ENCODE measurements at places on chromosomes 3 and 15. TPM values are rescaled to one million over a fixed set of nuclear protein-coding genes. Genes with fewer than 3 reads are reported as not detected.

DNA sequence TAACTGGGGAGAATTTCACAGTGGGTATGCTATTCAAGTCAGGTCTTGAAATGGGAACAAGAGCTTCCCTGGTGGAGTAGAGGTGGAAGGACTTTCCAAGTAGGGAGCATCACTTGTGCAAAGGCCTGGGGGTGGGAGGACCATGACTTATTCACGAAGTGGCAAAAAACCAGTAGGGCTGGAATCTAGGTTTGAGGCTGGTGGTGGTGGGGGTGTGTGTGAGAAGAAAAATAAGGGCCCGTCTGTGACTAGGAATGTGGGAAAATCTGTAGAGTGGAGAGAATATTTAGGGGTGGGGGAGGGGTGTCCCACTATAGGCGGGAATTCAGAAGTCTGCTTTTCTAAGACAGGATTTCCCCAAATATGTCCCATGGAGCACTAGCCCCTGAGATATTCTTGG is 271.9 kb upstream of the TBL1XR1 start:
- H3K4me3 ChIP-seq: no peak overlapping the region
- no peak overlapping the region for H3K27ac ChIP-seq
- H3K4me1 ChIP-seq: 0 out of 2 replicates have a peak, but pooled peaks cover 5% of the 10 kb centered on the region
- no peak for DNase-seq
- no peaks in the 10 kb centered on the region for H3K36me3 ChIP-seq

DNA sequence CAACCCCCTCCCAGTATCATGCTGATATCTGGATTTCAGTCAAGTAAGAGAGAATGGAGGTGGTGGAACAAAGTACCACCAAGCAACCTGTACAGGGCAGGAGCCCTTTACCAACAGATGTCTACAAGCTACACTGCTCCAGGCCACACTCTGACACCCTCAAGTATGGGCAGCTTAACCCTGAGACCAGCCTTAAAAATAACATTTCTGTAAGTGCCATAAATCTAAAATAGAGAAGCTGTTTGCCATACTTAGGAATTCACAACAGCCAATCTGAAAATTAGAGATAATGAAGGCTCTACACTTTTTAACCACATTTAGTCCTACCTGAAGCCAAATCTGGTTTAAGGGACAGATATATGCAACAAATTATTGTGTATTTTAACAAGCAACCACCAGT is 59.7 kb downstream of the C3orf70 start:
- no peaks in the 10 kb centered on the region for H3K36me3 ChIP-seq
- no peak for DNase-seq
- H3K27ac ChIP-seq: no peak overlapping the region
- no peaks in the 10 kb centered on the region for H3K4me1 ChIP-seq
- no peaks in the 10 kb centered on the region for H3K27me3 ChIP-seq

DNA sequence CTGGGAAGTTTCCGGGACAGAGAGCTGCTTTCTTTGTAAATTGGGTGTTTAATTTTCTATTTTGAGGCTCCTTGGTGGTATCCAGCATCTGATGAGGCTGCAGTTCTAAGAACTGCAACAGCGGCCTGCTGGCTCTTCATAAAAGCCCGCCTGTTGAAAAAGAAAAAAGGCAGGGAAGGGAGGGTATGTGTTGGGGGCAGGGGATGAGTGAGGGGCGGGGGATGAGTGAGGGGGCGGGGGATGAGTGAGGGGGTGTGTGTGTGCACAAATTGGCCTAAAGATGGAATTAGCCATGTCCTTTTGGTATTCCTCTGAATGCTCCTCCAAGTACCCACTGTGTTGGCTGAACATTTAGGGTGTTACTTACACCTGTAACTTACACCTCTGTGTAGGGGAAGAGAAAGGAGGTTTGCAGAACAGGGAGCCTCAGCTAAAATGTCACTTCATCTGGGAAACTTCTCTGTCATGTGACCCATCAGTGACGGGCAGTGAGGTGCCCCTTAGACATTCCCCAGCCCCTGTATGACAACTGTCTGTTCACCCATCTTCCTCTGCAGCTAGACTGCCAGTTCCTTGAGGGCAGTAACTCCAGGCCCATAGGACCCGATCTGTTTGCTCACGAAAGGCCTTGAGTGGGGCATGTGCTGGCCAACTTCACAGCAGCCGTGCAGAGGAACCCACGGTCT is 57.6 kb downstream of the LRIG1 start:
- no peaks in the 10 kb centered on the region for H3K27me3 ChIP-seq
- H3K4me1 ChIP-seq: peaks cover 40% of the 10 kb centered on the region
- no peak overlapping the region for H3K4me3 ChIP-seq
- DNase-seq: no peak
- peak overlapping the region; percentile 65 for H3K27ac ChIP-seq

DNA sequence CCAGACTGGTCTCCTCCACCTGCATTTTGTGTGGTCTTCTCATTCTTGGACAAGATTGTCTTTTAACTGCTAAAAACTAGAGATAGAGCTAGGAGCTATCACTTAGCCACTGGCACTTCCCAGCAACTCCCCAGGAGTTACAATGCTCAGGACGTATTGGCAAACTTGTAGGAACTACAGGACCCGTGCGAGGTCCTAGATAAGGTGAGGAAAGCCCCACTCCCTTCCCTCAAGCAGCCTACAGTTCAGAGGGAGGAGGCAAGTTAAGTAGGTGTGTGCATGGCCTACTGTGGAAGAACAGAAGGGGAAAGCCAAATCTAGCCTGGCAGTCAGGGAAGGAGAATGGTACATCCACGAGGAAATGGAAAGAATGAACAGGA is 504.7 kb upstream of the PROK2 start:
- H3K36me3 ChIP-seq: no peaks in the 10 kb centered on the region
- no peak for DNase-seq

DNA sequence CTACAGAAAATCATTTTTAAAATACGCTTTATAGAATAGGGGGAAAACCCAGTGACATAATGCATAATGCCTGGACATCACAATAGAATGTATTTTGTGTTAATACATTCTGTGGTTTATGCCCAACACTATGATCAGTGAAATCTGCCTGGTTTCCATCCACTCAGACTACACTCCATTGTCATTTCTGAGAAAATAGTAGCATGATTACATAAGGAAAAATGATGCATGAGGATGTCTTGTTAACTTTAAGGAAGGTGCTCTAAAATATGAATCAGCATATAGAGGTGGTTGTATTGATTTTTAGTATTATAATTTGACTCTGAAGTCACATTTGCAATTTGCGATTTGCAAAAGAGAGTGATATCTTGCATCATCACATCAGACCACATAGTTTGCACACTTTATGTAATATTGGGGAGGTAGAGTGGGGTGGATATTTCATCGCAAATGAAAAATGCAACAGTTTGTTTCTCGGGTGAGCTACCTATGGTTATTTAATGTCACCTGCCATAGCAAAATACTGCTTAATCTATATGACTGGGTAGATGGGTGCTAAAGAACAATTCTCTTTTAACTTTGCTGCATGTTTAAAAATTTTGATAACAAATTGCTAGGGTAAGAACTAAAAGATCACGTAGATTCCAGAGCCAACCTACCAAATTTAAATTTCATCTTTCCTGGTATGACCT is 403.9 kb downstream of the IL5RA start:
- no peaks in the 10 kb centered on the region for H3K36me3 ChIP-seq
- H3K4me3 ChIP-seq: no peak overlapping the region
- no peaks in the 10 kb centered on the region for H3K27me3 ChIP-seq
- no peaks in the 10 kb centered on the region for H3K4me1 ChIP-seq
- no peak overlapping the region for H3K27ac ChIP-seq
- DNase-seq: no peak

GRCh38 chr3:138513090-138513843 is 78.9 kb downstream of the ESYT3 start:
- H3K4me1 ChIP-seq: no peaks in the 10 kb centered on the region
- no peaks in the 10 kb centered on the region for H3K27me3 ChIP-seq
- H3K36me3 ChIP-seq: peaks cover 20% of the 10 kb centered on the region
- no peak for DNase-seq

GRCh38 chr15:50109076-50109987 is 9.7 kb downstream of the ATP8B4 start:
- H3K27me3 ChIP-seq: no peaks in the 10 kb centered on the region
- no peaks in the 10 kb centered on the region for H3K4me1 ChIP-seq
- no peak for DNase-seq

DNA sequence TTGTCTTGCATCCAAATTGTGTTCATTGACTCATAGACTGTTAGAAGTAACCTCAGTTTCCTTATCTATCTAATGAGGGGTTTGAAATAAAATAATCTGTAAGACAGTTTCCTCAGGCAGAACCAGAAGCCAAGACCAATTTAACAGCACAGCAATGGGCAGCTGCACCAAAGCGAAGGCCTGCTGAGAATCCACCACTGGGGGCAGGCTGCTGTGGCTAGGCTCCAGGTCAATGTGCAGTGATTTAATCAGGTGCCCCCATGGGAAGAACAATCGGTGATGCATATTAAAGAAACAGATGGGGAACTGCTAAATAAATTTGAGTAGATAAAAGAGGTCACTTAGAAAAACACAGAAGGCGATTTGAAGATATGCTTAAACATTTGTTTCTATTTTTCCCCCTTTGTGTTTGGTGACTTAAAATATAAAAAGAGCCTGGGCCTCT is 28.0 kb upstream of the TMOD3 start:
- H3K27me3 ChIP-seq: no peaks in the 10 kb centered on the region
- DNase-seq: no peak
- H3K4me1 ChIP-seq: no peaks in the 10 kb centered on the region
- no peaks in the 10 kb centered on the region for H3K36me3 ChIP-seq

DNA sequence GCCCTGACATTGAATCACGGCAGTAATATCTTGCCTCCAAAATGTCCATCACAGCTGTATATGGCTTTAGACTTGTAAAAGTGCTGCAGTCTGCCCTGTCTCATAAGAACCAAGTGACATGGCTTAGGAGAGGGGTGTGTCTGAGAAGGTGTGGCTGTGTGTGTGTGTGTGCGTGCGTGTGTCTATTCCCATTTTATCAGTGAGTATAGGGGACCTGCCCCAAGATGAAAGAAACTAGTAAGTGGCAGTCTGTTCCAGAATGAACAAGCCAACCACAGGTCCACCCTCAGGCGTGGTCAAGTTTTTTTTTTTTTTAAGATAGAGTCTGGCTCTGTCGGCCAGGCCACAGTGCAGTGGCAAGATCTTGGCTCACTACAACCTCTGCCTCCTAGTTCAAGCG is 5.6 kb upstream of the RHOV start:
- H3K27me3 ChIP-seq: no peaks in the 10 kb centered on the region
- H3K27ac ChIP-seq: no peak overlapping the region
- no peak for DNase-seq
- H3K36me3 ChIP-seq: no peaks in the 10 kb centered on the region
- no peaks in the 10 kb centered on the region for H3K4me1 ChIP-seq
- no peak overlapping the region for H3K4me3 ChIP-seq

The MESP2 gene
- 0.38 TPM for total RNA-seq

The PLXNB1 gene
- 115 TPM for total RNA-seq

The POMGNT2 gene
- total RNA-seq: 15.6 TPM

The LRRC34 gene
- total RNA-seq: 3.3 TPM
